Activated CD8-positive, alpha-beta memory T cell treated with anti-CD3 and anti-CD28 coated beads, Interleukin-2, amount 10 ng/mL, durations not matched to agents 7 days and 5 days (primary cell): ENCODE measurements at places on chromosomes 2 and 18. TPM values are rescaled to one million over a fixed set of nuclear protein-coding genes. Genes with fewer than 3 reads are reported as not detected.

GRCh38 chr18:9201224-9201623 is 64.6 kb downstream of the ANKRD12 start:
- H3K4me3 ChIP-seq, result no peak overlapping the region
- peaks cover 19% of the 10 kb centered on the region for H3K36me3 ChIP-seq
- H3K27ac ChIP-seq, result no peak overlapping the region
- no peaks in the 10 kb centered on the region for H3K4me1 ChIP-seq
- DNase-seq, result no peak

The FAP gene
- total RNA-seq, result 0.23 TPM

The RETREG2 gene
- 110 TPM for total RNA-seq

GRCh38 chr18:41693008-41693407 is 262.0 kb upstream of the PIK3C3 start:
- no peak overlapping the region for H3K27ac ChIP-seq
- H3K4me3 ChIP-seq, result no peak overlapping the region
- DNase-seq, result no peak
- H3K4me1 ChIP-seq, result no peaks in the 10 kb centered on the region
- no peaks in the 10 kb centered on the region for H3K36me3 ChIP-seq
- H3K27me3 ChIP-seq, result no peaks in the 10 kb centered on the region

DNA sequence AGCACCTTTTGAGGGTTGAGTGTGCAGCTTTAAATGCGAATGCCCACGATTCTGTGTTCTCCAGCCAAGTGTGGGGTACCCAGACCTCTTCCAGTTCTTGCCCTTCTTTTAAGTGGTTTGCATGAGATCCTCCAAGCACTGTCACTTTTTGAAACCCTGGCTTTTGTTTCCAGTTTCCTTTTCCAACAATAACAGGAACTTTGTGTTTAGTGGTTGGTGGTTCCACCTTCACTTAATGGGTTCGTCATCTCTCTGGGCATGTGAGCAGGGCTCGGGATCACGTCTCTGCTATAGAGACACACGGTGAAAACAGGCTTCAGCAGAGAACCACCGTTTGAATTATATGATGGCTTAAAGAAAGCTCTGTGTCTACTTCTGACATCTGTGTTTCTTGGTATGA is 197.6 kb downstream of the LDLRAD4 start:
- H3K4me1 ChIP-seq, result peaks cover 7% of the 10 kb centered on the region
- peaks cover 1% of the 10 kb centered on the region for H3K36me3 ChIP-seq
- H3K4me3 ChIP-seq, result no peak overlapping the region
- no peak overlapping the region for H3K27ac ChIP-seq

The CASP10 gene
- total RNA-seq, result 37.4 TPM

GRCh38 chr18:38572554-38573111 is 1007.0 kb upstream of the CELF4 start:
- no peaks in the 10 kb centered on the region for H3K36me3 ChIP-seq
- no peak for DNase-seq
- H3K4me3 ChIP-seq, result no peak overlapping the region
